ENCODE measurements at places on chromosomes 1 and 21.

- DNase-seq: no peak
These were observed 401 bp downstream of the UQCRH start for GRCh38 chr1:46303872-46304326.

- no peak for DNase-seq
These were observed 20.9 kb downstream of the SLC26A9 start for GRCh38 chr1:205922314-205922713.

DNA sequence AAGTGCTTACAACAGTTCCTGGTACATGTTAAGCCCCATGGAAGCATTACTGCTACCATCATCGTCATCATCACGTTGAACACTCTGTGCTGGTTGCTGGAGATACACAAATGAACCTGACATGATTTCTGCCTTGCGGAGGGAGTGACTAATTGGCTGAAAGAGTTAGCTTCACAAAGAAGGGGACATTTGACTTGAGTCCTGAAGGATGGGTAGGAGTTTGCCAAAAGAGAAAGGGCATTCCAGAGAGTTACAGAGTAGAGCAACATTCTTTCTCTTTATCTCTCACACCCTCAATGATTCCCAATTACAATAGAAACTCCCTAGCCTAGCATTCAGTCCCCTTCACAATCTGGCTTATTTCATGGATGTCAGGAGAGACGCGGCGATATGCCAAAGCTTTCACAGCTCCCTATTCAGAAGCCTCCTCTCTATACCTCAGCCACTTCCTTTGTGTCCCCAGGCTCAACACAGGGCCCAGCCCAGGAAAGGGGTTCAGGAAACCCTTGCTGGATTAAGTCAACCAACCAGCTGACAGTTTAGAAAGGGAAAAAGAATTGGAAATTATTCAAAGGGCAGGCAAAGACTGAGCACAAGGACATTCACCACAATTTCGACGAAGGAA lies 38.0 kb downstream of the SLC1A7 start:
- no peak for DNase-seq

- no peak for DNase-seq
These were observed 571.2 kb upstream of the USP24 start for GRCh38 chr1:55786396-55786795.

GRCh38 chr1:172906778-172907592 lies 143.8 kb downstream of the TNFSF18 start:
- DNase-seq: no peak
